Astrocyte of the spinal cord (primary cell): ENCODE measurements at places on chromosomes 5 and 9.

DNA sequence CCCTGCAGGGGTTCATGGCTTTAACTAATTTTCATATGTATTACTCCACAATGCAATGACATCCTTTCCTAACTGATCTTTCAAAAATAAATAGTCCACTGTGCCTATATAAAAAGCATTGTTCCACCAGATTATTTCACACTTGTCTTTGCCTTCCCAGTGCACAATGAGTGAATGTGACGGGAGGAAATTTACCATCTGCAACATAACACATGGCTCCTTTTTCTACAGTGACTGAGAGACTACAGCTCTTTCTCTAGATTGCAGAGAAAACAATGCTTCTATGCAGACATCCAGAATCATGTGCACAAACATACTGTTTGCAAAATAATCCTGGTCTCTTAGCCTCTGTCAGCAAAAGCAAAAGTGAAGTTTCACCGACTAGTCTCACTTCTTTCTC, 483.7 kb upstream of the PIK3R1 start:
- DNase-seq: no peak

DNA sequence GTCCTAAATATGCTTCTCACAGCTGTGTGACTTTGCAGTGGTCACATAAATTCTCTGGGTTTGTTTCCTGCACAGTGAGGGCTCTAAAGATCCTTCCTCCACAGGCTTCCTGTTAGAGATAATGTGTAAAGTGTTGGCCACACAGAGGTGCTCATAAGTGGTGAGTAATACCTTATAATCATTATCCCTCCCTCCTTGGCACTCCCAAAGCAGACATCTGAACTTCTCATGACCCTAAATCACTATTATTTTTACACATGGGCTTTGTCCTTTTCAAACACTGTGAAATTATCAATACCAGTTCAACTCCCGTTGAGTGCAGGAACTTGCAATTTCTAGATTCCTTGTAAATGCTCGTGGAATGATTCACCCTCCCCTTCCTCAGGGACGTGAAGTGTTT, 100.2 kb downstream of the BRINP1 start:
- DNase-seq: no peak

DNA sequence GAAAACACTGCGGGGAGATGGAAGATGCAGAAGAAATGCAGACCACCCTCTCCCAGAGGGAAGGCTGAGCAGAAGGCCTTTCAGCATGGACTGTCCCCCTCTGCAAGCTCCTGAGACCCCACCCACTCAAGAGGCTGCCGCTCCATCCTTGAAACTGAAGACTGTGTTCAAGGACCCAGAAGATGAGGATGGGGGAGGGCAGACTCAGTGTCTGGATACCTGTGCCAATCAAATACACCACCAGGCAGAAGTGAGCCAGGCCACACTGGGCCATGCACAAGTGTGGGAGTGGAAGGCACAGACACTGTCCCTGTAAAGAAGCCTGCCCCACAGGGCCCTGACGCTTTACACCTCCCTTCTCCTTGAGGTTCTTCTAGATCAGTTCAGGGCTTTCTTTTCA, 40.0 kb upstream of the IPPK start:
- no peak for DNase-seq

- DNase-seq: no peak
These were observed 29.4 kb downstream of the SMAD5 start for GRCh38 chr5:136162008-136162407.

- DNase-seq: no peak
These were observed 936.1 kb upstream of the WWC1 start for GRCh38 chr5:167355346-167355745.

DNA sequence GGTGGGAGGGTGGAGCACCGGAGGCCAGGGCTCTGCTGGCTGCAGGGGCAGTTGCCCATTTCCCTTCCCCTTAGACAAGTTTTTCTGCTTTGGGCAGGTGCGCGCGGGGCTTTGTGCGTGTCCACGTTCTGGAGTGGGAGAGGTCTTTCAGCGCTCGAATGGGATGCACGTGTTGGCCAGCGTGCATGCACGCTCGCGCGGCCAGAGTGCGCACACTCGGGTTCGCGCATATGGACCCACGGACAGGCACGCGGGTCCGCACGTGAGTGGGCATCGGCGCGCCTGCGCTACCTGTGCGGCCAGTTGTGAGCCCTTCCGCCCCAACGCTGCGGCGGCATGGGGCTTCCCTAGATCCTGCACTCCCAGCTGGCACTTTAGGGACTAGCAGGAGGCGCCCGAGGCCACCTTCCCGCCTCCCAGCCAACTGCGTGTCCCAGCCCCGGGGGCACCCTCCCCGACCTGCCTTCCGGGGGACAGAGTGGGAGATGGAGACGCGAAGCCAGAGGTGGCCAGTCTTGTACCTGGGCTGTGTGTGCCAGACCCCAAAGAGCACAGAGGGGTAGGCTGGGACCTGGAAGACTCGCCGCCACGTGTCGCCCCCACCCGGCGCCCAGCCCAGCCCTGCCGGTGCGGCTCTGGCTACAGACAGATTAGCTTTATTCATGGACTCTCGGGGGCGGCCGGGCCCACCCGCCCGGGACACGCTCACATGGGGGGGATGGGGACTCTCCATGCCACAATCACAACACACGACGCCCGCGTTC, 9.8 kb upstream of the GPRIN1 start:
- DNase-seq: no peak

GRCh38 chr5:31754741-31755675, 116.1 kb downstream of the PDZD2 start:
- DNase-seq: no peak

GRCh38 chr9:116905171-116905588, 218.1 kb downstream of the TRIM32 start:
- no peak for DNase-seq

- DNase-seq: peak; percentile 57
These were observed 78.5 kb upstream of the LRRTM2 start for GRCh38 chr5:138953387-138954256.

- no peak for DNase-seq
These were observed 1579.3 kb upstream of the CDH6 start for GRCh38 chr5:29614206-29614605.

DNA sequence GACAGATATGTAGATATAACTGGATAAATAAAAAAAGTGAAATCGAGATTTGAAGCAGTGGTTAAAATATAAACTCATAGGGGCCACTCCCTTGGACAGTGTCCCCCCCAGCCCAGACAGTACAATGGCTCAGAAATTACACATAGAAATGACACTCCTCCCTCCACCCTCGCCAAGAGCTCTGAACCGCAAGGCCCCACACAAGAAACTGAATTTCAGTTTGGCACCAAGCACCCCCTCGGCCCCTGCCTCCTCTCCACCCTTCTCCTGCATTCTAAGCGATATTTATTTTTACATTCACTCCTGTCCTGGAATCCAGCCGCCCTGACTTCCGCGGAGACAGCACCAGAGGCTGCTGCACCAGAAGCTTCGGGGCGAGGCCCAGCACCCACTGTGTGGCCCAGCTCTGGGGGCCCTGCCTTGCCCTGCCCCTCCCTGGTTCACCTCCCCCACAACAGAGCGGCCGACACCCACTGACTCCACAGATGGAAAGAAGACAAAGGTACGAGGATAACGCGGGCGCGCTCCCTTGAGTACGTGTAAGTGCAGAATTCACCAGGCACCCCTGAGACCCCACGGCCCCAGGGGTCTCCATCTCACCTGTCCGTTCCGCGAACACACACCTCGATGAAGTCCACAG, 11.0 kb downstream of the STC2 start:
- no peak for DNase-seq

GRCh38 chr5:121667292-121667691, 184.4 kb upstream of the FTMT start:
- DNase-seq: no peak

DNA sequence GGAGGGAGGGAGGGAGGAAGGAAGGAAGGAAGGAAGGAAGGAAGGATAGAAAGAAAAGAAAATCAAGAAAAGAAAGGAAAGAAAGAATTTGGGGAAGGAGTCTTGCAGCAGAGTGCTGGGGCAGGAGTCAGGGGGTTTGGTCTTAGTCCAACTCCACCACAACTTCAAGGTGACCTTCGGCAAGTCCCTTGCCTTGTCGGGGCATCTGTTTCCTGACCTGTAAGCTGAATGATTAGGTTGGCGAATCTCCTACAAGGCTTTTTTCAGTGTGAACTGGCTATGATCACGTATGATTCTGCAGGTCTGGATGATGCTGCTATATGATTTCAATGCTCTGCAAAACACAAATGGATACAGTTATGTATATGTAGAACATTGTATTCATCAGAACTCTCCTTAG, 20.1 kb downstream of the SMIM23 start:
- DNase-seq: no peak

- peak; percentile 14 for DNase-seq
These were observed 33.9 kb upstream of the MAN2A1 start for GRCh38 chr5:109655841-109656240.

DNA sequence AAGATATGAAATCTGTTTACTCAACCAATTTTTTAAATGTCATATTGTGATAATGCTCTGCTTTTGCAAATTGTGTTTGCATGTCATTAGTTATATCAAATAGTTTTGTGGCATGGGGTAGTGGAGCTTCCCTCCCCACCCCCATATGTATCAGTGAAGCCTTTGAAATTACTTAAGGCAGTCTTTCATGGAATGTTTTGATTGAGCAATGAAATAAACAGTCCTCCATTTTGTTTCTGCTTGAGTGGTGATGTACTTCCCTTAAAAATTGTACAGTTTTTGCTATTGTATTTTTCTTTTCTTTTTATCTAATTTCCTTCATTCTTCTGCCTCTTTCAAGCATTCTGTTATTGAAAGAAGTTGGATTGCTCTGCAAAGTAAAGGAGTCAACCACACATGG, 3.5 kb downstream of the SOWAHA start:
- DNase-seq: no peak

DNA sequence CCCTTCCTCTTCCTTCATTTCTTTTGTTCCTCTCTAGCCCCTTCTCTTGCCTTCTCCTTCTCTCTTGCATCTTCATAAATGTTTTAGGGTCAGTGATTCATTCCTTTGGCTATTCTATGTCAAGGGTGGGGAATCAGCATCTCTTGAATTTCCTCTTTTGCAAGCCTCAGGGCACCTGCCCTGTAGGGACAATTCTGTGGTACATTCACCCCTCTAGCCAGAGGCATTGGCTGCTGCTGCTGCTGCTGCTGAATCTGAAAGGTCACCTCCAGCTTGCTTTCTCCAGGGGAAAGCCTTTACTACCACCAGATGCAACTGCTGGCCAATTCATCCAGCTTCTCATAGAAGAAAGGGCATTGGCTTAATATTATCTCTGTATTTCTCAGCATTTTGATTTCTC, 87.3 kb downstream of the INSYN2B start:
- DNase-seq: no peak

- peak; percentile 78 for DNase-seq
These were observed 160.8 kb upstream of the KLF4 start for GRCh38 chr9:107650321-107650720.

DNA sequence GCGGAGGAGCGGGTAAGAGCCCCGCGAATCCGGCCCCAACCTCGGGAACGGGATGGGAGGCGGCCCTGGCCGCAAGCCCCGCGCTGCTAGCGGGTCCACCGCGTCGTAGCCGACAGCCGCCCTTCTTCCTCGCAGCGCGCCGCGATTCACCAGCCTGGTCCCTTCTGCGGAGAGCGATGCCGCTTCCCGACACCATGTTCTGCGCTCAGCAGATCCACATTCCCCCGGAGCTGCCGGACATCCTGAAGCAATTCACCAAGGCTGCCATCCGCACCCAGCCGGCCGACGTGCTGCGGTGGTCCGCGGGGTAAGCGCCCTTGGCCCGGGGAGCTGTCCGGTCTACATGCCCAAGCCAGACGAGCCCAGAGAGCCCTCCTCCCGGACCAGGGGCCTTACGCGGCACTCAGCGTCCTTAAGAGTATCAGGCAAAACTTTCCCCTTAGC, 335 bp downstream of the ROPN1L start:
- DNase-seq: no peak

GRCh38 chr9:121294866-121295661, 27.1 kb downstream of the GSN start:
- DNase-seq: no peak

DNA sequence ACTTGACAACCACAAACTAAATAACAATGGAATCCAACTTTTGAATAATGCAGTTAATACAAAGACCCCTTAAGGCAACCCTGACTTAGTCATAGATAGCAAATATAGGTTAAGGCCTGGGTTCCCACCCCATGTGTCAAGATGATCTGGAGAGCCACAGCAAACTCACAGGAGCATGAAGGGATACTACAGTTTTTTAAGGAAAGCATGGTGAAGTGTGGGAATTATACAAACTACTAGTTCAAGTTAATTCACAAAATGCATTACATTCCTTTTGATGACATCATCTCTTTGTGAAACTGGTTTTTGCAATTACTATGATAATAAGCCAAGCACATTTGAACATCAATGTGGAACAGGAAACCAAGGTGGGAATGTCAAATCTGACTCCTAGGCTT, 50.6 kb downstream of the LHFPL2 start:
- peak; percentile 81 for DNase-seq

DNA sequence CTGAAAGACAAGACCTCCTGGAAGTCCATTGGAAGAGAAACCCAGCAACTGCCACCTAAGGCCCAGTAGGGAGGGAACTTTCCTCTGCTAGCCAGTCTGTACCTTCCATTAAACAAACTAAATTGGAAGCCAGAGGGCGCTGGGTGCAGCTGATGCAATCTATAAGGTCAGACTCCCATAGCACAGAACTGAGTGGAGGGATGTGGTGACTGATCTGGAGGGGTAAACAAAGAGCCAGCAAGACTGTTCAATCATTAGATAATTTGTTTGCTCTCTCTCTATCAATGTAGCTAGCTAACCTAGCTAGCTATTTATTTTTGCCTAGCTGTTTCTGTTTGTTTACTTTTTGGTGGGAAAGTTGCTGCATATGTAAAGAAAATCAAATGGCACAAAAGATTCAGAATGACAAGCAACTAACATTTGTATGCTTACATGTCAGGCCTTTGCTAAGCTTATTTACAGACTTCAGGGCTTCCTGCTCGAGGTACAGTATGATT, 291.8 kb upstream of the DAB2 start:
- DNase-seq: peak; percentile 73

DNA sequence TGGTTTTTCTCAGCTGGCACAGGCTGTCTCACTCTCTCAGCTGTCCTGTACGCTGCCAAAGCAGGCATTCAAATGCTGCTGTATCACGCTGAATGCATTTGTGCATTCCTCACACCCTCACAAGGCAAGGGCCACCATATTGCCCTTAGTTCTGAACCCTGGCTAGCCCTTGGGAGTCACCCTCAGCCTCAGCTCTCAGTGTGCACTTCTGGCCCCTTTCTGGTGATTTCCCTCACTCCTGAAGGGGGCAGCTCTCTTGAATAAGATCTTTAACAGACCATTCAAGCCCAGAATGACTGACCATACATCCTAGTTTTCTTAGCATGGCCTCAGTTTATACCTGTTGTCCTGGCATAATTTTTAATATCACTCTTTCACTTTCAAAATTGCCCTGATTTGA, 84.3 kb downstream of the HTR1A start:
- no peak for DNase-seq

DNA sequence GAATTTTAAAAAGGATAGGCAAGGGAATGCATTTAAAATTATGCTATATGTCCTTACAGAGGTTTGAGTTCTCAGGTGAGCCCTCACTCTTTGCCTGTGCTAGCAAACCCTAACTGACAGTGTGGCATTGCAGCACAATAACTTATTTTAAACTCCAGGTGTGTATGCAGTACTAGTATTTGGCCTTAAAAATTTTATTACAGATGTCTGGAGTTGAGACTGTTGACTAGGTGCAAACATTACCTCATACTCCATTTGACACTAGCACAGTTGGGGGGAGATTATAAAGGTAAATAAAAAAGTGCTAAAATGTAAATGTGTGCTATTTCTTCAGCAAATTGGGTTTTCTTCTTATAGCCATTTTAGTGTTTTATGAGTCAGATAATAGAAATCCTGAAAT, 407.7 kb downstream of the SH3GL2 start:
- DNase-seq: no peak

GRCh38 chr9:116464987-116465571, 222.0 kb upstream of the TRIM32 start:
- DNase-seq: no peak
